ENCODE measurements at places on chromosomes 5 and 9.

- DNase-seq, result no peak
These were observed 60.8 kb downstream of the SEMA4D start for GRCh38 chr9:89436963-89437625.

GRCh38 chr9:127419348-127419747, 4.8 kb upstream of the ZNF79 start:
- no peak for DNase-seq

GRCh38 chr9:135907006-135907430, 328 bp downstream of the CAMSAP1 start:
- DNase-seq, result no peak

DNA sequence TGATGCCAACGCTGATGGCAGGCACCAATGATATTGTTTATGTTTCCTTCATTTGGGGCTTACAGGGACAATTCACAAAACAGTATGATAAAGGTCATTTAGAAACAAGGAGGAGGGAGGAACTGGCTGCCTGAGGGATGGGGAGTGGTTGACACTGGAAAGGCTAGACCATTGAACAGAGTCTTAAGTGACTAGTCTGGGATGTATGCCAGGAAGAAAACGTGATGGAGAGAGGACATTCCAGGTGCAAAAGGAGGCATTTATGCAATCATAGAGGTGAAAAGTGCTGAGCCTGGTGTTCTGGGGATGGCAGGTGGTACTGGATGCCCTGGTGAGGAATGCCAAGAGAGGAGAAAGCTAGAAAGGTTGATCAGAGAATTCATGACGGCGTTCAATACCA, 153.4 kb downstream of the ZNF462 start:
- DNase-seq, result no peak

- no peak for DNase-seq
These were observed 27.9 kb upstream of the DTWD2 start for GRCh38 chr5:119016125-119016774.

GRCh38 chr5:172007175-172008110, 1.0 kb upstream of the FBXW11 start:
- DNase-seq, result no peak

DNA sequence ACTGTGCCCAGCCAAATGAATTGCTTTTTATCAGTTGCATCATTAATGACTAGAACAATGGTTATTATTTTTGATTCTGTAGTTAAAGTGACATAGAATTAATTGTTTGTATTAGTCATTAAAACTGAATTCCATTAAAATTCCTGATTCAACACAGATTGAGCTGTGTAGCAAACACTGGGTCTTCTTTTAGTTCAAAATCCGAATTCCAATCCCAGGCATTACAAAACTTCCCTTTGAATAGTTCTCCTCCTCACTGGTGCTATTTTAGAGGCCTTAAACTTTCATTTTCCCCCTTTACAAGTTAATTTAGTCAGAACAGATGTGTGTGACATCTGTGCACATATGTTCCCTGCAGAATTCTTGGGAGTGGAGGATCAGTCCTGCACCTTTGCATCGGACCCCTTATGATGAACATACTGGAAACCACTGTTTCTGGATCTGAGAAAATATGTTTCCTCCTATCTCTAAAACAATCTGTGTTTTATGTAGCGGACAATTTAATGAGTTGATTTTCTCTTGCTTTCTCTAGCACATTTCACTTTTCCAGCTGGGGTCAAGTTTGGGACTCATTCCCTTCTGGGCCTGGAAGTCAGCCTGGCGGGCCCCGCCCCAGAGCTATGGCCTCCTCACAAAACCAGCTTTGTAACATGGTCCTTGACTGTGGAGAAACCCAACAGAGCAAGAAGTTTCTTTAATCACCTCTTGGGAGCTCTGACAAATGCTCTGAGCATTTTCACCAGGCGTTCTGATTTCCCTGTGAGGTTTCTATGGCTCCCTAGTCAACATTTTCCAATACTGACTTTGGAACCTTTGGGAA, 87.9 kb upstream of the MAMDC2 start:
- no peak for DNase-seq

DNA sequence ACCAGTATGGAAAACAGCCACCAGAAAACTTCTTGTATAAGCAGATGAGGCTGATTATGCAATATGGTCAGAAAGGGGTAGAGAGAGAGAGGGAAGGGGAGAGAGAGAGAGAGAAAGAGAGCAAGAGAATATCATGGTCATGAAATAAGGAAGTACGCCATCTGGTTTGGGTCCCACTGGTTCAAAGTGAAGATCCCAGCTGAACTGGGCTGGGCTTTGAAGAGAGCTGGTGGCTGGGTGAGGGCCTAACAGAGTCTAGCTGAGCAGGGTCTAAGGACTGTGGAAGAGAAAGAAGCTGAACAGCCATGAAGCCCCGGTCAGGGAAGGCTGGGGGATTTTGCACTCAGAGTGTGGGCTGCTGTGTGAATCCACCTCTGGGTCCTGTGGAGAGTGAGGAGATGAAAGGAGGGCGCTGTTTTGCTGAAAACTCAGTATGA, 14.6 kb downstream of the TRIM14 start:
- DNase-seq, result no peak

DNA sequence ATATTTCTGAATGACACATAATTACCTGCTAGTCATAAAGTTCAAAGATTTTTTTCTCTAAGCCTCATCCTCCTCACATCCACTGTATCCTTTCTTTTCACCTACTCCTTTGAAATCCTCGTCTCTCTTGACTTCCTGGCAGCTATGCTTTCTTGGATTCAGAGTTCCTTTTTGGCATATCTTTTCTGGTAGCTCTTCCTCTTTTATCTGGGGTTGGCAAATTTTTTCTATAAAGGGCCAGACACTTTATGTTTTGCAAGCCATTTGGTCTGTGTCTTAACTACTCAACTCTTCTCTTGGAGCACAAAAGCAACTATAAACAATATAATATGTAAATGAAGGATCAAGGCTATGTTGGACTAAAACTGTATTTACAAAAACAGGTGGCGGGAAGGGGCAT, 197.5 kb downstream of the KIAA0825 start:
- DNase-seq, result no peak

DNA sequence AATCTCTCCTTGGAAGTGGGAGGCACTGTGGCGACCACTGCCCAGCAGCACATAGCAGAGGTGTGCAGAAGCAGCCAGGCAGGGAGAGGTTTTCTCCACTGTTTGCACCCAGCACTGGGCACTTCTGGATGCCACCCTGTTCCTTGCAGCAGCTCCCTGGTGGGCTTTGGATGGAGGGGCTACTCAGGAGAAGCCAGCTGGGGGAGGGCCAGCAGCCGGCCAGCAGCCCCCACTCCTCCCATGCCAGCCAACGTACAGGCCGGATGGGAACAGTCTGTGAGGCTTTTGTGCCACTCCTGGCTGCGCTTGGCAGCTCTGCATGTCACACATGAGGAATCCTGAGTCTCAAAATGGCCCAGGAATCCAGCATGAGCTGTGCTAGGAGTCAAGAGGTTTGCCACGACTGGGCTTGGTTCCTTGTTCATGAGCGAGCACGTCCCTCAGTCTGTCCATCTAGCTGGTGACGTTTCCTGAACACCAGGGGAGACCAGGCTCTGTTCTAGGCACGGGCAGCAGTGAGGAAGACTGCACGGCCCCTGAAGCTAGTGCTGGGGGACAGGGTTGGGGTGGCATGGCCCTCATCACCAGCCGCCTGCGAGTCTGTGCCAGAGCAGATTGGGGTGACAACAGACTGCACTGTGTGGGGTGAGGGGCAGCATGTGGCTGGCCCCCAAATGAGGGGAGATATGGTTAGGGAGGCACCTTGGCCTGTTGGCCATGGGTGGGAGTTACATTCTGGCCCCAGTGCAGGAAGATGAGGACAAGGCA, 10.1 kb downstream of the PHF2 start:
- no peak for DNase-seq

GRCh38 chr9:129311643-129312042, 133.6 kb upstream of the IER5L start:
- DNase-seq, result no peak

- DNase-seq, result no peak
These were observed 45.1 kb downstream of the KIAA1958 start for GRCh38 chr9:112531666-112532282.

DNA sequence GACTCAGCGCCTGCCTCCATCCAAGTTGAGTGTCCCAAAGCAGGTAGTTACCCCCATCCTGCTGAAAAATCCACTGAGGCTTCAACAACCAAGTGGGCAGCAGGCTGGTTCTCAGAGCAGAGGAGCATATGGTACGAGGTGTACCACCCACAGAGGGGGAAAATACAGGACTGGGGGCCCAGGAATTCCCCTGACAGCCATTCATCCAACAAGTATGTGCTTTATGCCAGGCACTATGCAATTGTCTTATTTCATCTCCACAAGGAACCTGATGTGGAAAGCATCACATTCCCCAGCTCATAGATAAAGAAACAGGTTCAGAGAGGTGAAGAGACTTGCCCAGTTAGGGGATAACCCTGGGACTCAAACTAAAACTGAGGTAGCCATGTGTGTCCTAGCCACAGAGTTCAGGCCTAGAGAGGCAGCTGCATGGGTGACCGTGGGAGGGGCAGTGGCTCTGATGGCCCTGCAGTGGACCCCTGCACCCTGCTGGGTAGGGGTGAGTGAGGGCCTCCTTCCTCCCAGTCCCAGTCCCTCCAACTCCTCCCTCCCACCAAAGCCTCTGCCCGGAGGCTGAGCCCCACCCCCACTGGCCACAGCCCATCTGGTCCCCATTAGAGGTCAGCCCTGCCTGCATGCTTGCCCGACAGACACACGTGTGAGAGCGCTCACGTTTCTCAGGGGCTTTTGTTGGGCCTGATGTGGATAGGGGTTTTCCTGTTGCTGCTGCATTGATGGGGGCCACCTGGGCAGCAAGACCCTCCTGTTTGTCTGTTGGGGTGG, 11.5 kb downstream of the PDLIM4 start:
- DNase-seq, result no peak

GRCh38 chr5:116289276-116289675, 204.5 kb downstream of the COMMD10 start:
- DNase-seq, result no peak

DNA sequence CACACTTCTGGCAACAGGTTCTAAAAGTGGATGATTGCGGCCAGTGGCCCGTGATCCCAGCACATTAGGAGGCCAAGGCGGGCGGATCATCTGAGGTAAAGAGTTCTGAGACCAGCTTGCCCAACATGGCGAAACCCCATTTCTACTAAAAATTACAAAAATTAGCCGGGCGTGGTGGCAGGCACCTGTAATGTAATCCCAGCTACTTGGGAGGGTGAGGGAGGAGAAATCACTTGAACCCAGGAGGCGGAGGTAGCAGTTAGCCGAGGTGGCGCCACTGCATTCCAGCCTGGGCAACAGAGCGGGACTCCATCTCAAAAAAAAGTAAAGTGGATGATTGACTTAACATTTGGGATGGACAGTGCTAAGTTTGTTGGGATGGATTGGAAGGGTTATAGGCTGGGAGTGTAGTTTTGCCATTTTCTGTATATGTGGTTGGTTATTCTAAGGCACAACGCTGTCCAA, 3.4 kb downstream of the MATR3 start:
- DNase-seq, result no peak

- no peak for DNase-seq
These were observed 308.1 kb upstream of the MPDZ start for GRCh38 chr9:13587571-13587970.

DNA sequence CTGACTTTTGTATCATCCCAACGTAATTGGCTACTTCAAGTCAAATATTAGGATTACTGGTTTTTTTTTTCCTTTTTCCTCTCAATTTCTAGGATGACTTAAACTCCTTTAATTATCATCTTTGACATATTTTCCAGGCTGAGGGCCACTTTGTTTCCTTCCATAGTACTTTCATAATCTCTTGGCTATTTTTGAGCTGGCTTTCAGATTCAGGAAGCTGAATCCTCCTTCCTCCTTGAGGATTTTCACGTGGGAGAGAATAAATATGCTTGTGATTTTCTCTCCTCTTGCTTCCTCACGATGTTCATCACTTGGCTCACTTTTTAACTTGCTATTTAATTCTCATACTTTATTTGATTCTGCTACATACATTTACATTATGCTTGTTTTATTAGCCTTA, 88.1 kb downstream of the ITGA1 start:
- no peak for DNase-seq

DNA sequence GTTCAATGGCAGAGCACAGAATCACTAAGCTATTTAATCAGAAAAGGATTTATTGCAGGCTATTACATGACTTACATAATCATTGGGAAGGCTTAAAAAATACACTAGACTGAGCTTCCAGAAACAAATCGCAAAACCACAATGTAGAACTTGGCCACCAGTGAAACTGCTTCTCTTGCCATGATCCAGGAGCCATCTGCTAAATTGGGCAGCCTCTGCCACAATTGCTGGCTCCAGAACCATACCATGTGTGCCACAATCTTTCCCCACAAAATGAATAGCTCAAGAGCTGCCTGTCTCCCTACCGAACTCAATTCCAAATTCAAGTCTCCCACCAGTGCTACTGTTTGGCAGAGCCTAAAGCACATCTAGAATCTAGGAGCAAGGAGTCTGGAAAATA, 9.8 kb upstream of the ERAP1 start:
- DNase-seq, result no peak

GRCh38 chr5:150302301-150303069, at the start of gene ARSI:
ARSI (minus strand) TSS chr5:150302905; CDS start chr5:150302373, 532 bp downstream.
- DNase-seq, result no peak

DNA sequence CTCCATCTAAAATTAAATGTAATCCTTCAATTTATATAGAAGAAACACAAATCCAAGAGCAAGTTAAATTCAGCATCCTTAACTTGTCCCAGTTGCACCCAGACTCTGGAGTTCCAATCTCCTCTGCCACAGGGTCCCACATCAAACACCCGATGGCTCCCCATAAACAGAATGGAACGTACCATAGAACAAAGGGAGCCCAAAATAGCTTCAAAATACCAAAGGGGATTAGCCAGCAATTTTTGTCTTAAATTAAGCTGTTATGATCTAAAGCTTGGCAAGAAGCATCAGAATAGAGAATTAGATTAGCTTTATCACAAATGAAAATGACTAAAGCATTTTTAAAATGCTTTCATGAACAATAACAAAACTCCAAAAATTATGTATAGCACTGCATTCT, 112.8 kb downstream of the FANCC start:
- DNase-seq, result no peak

DNA sequence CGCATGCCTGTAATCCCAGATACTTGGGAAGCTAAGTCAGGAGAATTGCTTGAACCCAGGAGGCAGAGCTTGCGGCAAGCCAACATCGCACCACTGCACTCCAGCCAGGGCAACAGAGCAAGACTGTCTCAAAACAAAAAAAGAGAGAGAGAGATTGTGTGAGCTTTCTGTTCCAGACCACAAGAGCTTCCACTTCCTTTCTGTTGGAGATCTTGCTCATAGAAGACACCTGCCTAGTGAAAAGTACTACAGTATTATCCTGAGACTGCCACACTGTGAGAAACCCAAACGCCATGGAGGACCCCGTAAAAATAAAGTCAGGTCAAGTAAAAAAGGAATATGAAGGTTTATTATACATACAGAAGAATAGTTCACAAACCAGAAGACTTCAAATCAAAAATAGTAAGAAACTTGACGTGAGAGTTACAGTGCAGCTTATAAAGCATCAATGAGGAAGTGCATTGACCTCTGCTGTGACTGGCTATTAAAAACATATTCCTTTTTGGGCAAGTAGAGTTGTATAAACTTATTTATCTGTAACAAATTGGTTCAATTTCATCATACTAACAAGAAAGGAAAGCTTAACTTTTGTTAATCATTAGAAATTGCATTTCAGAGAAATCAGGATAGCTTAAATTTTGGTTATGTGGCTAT, 4.3 kb upstream of the EMB start:
- no peak for DNase-seq

GRCh38 chr9:91150998-91151717, 210.6 kb downstream of the AUH start:
- peak; percentile 39 for DNase-seq
